ENCODE measurements at places on chromosomes 11 and 22.

DNA sequence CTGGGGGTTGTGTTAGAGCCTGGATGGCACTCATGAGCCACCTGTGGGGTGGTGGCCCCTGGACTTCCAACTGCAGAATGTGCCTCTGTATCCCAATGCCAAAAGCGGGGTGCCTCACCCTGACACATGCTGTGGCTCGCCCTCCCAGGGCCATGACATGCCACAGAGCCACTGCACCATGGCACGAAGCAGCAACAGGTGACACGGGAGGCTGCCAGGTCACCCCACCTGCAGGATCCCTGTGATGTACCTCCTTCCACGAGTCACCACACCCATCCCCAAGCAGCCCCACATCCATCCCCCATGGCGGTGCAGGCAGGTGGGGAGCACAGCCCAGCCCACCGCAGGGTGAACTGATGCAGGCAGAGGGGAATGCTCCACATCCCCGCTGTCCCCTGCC, 14.8 kb downstream of the NECTIN1 start:
- peaks cover 13% of the 10 kb centered on the region for H3K27me3 ChIP-seq
- H3K4me3 ChIP-seq: no peak overlapping the region
- H3K27ac ChIP-seq: no peak overlapping the region
- H3K4me1 ChIP-seq: peaks cover 6% of the 10 kb centered on the region

DNA sequence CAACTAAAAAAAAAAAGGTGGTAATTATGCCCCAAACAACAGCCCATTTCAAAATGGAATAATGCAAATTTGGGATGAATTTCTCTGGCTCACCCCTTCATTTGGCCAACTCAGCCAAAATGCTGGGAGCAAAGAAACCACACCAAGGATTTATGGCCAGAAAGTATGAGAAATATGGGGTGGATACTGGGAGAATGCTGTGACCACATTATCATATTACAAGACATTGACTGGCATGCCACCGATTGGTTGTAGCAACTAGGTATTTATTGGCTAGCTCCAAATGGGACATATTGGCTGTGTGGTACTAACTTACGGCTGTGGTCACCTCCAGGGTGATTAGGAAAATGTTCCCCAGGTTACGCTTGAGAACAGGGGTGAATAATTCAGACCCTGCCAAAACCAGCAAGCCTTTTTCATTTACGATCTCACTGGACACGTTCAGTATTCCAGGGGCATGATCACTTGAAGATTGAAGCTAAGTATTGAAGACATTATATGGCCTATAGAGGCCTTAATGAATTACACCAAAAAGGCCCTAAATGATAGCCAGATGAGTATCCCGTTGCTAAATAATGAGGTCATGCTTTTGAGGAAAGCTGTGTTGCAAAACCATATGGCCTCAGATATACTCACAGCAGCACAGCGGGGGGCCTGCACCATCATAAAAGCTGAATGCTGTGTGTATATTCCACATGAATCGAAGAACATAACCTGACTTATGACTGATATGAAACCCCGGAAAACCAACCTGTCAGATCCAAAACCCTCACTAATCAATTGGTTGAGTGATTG, 3.8 kb upstream of the FDX1 start:
- H3K27ac ChIP-seq: no peak overlapping the region
- peaks cover 17% of the 10 kb centered on the region for H3K4me1 ChIP-seq
- no peak for DNase-seq
- H3K36me3 ChIP-seq: peaks cover 3% of the 10 kb centered on the region

GRCh38 chr11:128735935-128736605, 42.2 kb downstream of the FLI1 start:
- DNase-seq: no peak
- peak overlapping the region; percentile 87 for H3K27ac ChIP-seq
- peaks cover 8% of the 10 kb centered on the region for H3K36me3 ChIP-seq

GRCh38 chr11:20754933-20755332, 85.5 kb downstream of the NELL1 start:
- H3K27me3 ChIP-seq: peaks cover 3% of the 10 kb centered on the region
- H3K36me3 ChIP-seq: no peaks in the 10 kb centered on the region
- DNase-seq: no peak

DNA sequence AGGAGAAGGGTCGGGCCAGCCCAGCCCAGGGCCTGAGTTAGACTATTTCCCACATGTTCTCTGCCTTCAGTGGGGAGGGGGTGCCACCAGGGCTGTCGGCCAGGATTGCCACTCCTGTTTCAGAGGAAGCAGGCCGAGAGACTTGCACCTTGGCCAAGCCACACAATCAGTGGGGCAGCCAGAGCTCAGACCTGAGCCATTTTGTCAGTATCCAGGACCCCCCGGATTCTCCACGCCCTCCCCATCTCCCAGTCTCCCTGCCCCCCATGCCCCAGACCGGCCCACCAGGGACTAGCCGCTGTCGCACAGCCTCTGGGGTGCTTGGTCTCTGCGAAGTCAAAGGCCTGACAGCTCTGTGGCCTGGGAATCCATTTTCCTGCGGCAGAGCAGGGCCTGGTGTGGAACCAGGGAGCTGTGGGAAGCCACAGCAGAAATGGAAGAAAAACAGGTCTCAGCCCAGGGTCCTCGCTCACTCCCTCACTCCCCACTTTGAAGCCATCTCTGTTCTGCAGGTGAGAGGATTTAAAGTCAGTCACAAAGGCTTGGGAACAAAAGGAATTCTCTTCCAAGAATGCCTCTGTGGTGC, 25.5 kb upstream of the MGAT3 start:
- no peak overlapping the region for H3K4me3 ChIP-seq
- H3K4me1 ChIP-seq: no peaks in the 10 kb centered on the region
- no peak overlapping the region for H3K27ac ChIP-seq
- no peaks in the 10 kb centered on the region for H3K27me3 ChIP-seq
- H3K36me3 ChIP-seq: peaks cover 8% of the 10 kb centered on the region

DNA sequence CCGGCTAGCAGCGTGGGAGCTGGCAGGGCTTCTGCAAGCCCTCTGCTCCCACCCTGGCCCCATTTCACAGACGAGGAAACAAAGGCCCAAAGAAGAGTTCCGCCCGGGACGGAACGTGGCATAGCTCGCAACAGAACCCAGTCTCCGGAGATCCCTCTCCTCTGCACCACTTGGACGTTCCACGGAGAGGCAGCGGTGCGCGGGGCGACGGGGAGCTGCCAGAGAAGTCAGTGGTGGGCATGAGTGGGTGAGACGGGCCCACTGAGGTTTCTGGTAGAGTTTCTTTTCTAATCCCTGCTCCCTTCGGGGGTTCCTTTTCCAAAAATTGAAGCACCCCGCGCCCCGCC, 554 bp upstream of the NECTIN1 start:
- no peaks in the 10 kb centered on the region for H3K36me3 ChIP-seq
- no peak overlapping the region for H3K27ac ChIP-seq
- H3K4me3 ChIP-seq: peak overlapping the region; percentile 71
- H3K27me3 ChIP-seq: peaks cover 43% of the 10 kb centered on the region
- peaks cover 18% of the 10 kb centered on the region for H3K4me1 ChIP-seq

DNA sequence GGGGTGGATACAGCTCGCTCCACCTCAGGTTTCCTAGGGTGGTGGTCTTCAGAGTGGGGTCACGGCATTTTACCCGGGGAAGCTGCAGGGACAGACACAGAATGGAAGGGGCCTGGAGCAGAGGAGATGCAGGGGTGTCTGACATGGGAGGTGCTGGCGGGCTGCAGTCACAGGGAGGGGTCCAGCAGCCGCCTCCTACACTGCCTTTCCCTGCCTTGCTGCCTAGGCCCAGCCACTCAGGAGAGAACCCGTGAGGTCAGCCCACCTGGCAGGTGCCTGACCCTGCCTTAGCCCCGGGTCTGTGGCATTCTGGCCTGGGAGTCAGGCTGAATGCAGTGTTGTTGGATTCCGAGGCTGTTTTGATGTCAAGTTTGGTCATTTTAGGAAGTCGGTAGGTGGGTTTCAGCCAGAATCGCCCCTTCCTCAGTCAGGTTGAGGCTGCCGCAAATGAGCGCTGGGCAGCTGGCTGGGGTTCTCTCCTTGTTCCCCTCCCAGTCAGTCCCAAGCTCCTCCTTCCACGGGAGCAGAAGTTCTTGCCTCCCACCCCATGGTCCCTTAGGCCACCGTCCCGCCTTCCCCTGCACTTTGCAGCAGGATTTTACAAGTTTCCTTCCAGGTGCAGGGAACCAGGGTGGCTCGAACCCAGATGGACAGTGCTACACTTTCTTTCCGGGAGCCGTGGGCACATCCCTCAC, 294.5 kb downstream of the TBC1D22A start:
- H3K4me1 ChIP-seq: peaks cover 20% of the 10 kb centered on the region
- DNase-seq: no peak
- H3K27ac ChIP-seq: peak overlapping the region; percentile 67
- H3K4me3 ChIP-seq: no peak overlapping the region

- no peaks in the 10 kb centered on the region for H3K36me3 ChIP-seq
- no peak overlapping the region for H3K4me3 ChIP-seq
- peaks cover 38% of the 10 kb centered on the region for H3K4me1 ChIP-seq
- no peak overlapping the region for H3K27ac ChIP-seq
Measured at GRCh38 chr11:2142300-2142759, 3.1 kb upstream of the IGF2 start.

GRCh38 chr11:530960-531831, 4.2 kb downstream of the HRAS start:
- no peak for DNase-seq
- no peaks in the 10 kb centered on the region for H3K27me3 ChIP-seq

- peaks cover 90% of the 10 kb centered on the region for H3K4me1 ChIP-seq
- DNase-seq: peak; percentile 55
- H3K27ac ChIP-seq: peak overlapping the region; percentile 86
- H3K27me3 ChIP-seq: no peaks in the 10 kb centered on the region
- peak overlapping the region; percentile 54 for H3K4me3 ChIP-seq
- H3K36me3 ChIP-seq: peaks cover 45% of the 10 kb centered on the region
Measured at GRCh38 chr11:64868904-64869570, 9.4 kb downstream of the EHD1 start.

- no peaks in the 10 kb centered on the region for H3K4me1 ChIP-seq
- no peak overlapping the region for H3K27ac ChIP-seq
- H3K4me3 ChIP-seq: no peak overlapping the region
- no peaks in the 10 kb centered on the region for H3K36me3 ChIP-seq
- H3K27me3 ChIP-seq: no peaks in the 10 kb centered on the region
Measured at GRCh38 chr11:7442588-7443215, 42.6 kb upstream of the OLFML1 start.

DNA sequence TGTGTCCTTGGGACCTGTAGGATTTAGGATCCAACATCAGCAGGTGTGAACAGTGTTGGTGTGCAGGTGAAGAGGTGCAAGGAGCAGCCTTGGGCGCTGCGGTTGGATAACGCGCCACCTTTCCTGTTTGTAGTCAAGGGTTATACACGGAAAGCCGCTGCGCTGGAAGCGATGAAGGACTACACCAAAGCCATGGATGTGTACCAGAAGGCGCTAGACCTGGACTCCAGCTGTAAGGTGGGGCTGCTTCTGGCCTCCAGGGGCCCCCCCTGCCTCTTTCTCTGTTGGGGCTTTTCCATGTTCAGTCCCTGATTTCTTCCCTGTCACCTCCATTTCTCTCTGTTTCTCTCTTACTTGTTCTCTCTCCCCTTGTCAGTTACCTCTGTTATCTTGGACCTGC, 3.5 kb upstream of the FERMT3 start:
- H3K4me3 ChIP-seq: no peak overlapping the region
- H3K27me3 ChIP-seq: no peaks in the 10 kb centered on the region
- H3K27ac ChIP-seq: no peak overlapping the region
- peaks cover 34% of the 10 kb centered on the region for H3K4me1 ChIP-seq
- H3K36me3 ChIP-seq: peaks cover 79% of the 10 kb centered on the region
- no peak for DNase-seq

DNA sequence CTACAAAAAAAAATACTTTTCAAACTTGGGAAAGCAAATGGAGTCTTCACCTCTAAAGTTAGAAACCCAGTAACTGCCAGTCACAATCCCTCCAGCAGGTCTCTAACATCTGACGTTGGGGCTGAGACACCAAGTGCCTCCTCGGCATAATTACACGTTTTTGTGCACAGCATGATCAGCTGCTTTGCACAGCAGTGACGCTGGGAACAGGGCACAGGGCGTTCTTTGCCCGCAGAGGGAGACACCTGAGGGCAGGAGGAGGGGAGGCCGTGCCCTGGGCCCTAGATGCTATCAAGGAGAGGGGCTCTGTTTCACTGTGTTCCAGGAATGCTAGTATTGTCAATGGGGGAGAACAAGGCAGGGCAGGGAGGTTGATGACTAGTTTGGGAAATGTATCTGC, 120.1 kb downstream of the PARVA start:
- peaks cover 4% of the 10 kb centered on the region for H3K27me3 ChIP-seq
- no peaks in the 10 kb centered on the region for H3K36me3 ChIP-seq
- no peak overlapping the region for H3K4me3 ChIP-seq
- no peaks in the 10 kb centered on the region for H3K4me1 ChIP-seq
- DNase-seq: no peak

DNA sequence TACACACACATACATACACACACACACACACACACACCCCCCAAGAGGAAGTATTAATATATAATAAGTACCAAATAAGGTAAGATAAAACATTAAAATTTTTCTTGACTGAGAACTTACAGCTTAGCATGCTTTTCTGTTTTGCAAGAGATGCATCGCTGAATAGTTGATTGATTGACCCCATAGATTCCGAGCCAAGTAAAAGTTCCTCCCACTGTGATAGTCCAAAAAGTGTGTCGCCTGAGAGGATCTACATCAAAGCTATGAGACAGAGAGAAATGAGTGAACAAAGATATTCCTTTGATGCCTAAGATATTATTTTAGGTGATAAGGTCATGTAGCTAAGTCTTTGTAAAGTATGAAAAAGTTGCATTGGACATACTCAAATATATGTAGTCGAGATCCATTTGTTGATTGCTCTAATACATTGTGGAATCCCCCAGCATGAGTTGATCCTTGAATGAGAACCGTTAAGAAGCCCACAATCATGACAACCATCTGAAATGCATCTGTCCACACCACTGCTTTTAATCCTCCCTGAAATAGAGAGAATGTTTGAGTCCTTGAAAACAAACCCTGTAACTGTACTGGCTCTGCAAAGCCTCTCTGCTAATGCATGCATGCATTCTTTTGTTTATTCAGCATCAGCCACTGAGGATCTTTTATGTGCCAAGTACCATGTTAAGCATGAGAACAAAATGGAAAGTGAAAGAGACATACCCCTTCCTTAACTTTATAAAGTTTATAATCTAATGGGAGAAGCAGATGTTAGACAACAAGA, 18.3 kb downstream of the SLC5A12 start:
- H3K4me3 ChIP-seq: no peak overlapping the region
- no peaks in the 10 kb centered on the region for H3K4me1 ChIP-seq
- H3K36me3 ChIP-seq: no peaks in the 10 kb centered on the region
- H3K27ac ChIP-seq: no peak overlapping the region

DNA sequence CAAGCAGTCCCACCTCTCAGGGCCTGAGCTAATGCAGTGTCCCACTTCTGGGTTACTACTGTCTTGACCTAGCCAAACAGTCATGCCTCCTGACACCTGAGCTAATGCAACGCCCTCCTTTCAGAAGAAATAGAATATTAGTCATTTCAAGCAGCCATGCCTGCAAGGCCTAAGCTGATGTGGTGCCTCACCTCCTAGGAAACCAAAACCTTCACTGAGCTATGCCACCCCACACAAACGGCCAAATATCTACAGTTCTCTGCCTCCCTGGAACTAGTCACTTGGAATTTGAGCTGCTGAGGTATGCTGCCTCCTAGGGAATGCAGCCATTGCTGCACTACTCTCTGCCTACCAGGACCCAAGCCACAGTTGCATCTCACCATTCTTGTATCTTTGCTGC, 8.3 kb upstream of the MS4A6E start:
- H3K36me3 ChIP-seq: no peaks in the 10 kb centered on the region
- no peak overlapping the region for H3K4me3 ChIP-seq
- no peak for DNase-seq
- H3K27me3 ChIP-seq: peaks cover 27% of the 10 kb centered on the region
- no peak overlapping the region for H3K27ac ChIP-seq

Measured in activated naive CD8-positive, alpha-beta T cell treated with anti-CD3 and anti-CD28 coated beads, Interleukin-2, amount 50 U/mL, for 24 hours (primary cell).